A673 (cell line): ENCODE measurements at places on chromosomes 12 and 14. TPM values are rescaled to one million over a fixed set of nuclear protein-coding genes. Genes with fewer than 3 reads are reported as not detected.

Gene AEBP2
- total RNA-seq, result 47.6 and 48.8 TPM in 2 replicates

Gene SDR9C7
- total RNA-seq, result not detected in 2 replicates

Gene ERP27
- total RNA-seq, result not detected in 2 replicates

DNA sequence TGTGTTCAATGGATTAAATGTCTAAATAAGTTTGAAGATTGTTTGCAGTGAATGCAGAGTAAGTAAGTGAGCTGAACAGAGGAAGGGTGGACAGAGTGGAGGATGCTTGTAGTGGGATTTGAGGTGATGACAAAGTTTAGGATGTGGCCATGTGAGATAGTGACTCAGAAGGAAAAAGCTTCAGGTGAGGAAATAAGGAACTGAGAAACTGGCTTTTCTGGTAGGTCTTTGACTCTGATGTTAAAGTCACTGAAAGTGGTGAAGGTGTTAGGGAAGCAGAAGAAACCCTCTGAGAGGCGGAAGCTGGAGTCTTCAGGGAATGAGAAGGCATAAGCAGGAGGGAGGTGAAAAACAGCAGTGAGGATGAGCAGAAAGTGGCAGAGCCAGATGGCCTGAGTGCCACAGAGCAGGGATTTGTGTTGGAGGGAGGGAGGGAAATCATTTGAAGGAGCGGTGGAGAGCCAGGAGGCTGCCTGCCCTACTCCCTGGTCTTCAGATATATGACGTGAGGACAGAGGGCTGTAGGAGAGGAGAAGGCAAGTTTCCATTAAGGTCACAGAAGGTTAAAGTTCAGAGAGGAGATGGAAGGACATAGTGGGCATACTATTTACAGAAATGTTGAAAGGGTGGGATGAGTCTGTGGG, 24.8 kb downstream of the RGS6 start:
- DNase-seq, result no peak

DNA sequence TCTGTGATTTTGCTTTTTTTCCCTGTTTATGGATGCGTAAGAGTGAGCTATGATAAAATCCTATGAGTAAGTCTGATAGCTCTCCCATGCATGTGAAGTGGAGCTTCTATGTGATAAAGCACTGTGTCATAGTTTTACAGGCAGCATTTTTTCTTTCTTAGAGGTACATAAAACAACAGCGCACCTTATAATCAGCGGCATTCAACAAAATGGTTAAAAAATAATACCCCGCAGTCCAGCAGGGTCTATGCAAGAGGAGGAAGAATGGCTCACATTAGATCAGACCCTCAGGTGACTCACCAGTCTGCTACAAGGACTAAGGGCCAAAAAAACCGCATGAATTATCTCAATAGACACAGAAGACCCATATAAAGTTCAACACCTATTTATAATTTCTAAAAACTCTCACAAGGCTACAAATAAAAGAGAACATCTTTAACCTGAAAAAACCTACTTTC, 33.0 kb upstream of the TMEM179 start:
- no peak for DNase-seq
